ENCODE measurements at places on chromosomes 7 and 10.
A peak's percentile ranks its signal among the peaks of the same experiment; 100 is the strongest.

- no peak for DNase-seq
Observed at GRCh38 chr10:109696981-109697775, 226.1 kb downstream of the XPNPEP1 start.

DNA sequence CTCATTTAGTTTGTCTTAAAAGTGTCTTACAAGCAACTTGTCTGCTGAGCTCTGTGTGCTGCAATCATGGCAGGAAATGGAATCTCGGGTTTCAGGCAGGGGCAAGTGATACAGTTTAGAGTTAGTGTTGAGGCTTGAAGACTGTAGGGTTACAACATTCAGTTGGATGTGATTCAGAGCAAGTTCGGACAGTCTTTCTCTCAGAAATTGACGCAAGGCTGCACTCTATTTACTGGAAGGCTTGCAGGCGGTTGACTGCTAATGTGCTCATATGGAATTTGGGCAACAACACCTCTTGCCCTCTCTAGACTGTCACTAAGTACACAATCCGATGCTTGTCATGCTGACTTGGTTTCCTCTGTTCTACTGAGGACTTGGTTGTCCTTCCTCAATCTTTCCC, 161.7 kb upstream of the BMPER start:
- no peak for DNase-seq

DNA sequence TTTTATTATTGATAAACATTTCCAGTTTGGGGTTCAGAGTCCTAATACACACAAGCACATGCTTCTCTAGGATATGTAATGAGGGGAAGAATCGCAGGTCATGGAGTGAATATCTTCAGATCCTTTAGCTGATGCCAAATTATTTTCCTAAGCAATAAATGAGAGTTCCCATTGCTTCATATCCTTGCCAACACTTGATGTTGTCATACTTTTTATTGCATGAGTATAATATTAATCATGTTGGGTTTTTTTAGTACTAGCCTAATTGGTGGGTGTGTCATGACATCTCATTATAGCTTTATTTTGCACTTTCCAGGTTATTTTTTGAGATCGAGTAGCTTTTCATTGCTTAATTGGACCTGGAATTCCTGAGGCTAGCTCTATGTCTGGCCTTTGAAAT, 35.3 kb downstream of the TLX1 start:
- no peak for DNase-seq

- no peak for DNase-seq
Observed at GRCh38 chr10:124342136-124342820, 76.4 kb downstream of the OAT start.

- no peak for DNase-seq
Observed at GRCh38 chr10:66639371-66639770, 286.5 kb upstream of the LRRTM3 start.

- DNase-seq: no peak
Observed at GRCh38 chr7:123709525-123709924, 39.3 kb downstream of the WASL start.

GRCh38 chr7:29329686-29330085, 135.1 kb downstream of the CHN2 start:
- no peak for DNase-seq

- no peak for DNase-seq
Observed at GRCh38 chr10:123389520-123389919, 235.3 kb downstream of the BUB3 start.

GRCh38 chr10:44576702-44577191, 191.8 kb upstream of the CXCL12 start:
- DNase-seq: no peak

- no peak for DNase-seq
Observed at GRCh38 chr7:48139459-48139858, 31.8 kb upstream of the ABCA13 start.

DNA sequence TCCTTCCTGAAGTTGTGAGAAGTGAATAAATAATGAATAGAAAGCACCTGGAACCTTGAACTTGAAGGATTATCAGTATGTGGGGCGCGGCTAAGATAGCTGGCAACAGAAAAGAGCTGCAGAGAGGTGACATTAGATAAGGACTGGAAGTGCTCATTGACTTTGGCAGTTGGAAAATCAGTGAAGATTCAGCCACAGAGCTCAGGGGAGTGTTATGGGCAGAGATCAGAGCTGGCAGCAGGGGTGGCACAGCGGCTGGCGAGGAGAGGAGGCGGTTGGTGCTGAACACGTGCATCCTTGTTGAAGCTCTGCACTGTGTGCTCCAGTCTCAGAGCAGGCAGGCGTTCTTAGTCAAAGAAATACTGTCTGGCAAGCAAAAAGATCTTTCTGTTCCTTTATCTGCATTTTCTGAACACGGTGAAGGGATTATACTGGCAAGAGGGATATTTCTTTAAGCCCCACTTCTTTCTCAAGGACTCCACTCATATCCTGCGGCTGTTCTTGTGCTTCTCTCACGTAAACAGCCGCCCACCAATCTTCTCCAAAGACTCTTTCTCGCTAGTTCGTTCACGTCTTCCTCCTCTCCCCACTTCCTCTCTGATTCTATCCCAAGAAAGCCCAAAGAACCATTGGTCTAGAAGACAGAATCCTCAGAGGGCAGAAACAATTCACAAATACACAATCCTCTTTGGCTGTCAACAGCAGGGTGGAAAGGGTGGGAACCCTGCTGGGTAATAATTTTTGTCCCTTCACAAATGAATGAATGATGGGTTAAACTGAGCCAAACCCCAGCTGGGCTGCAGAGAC, 38.6 kb upstream of the ADD3 start:
- DNase-seq: peak; percentile 37

GRCh38 chr7:139720186-139720585, 57.6 kb downstream of the HIPK2 start:
- DNase-seq: no peak

Data from hippocampal formation (tissue), 2 donors.